ENCODE measurements at places on chromosomes 3 and 15.

GRCh38 chr3:12756635-12757034 is 2.4 kb downstream of the TMEM40 start:
- no peak for DNase-seq

DNA sequence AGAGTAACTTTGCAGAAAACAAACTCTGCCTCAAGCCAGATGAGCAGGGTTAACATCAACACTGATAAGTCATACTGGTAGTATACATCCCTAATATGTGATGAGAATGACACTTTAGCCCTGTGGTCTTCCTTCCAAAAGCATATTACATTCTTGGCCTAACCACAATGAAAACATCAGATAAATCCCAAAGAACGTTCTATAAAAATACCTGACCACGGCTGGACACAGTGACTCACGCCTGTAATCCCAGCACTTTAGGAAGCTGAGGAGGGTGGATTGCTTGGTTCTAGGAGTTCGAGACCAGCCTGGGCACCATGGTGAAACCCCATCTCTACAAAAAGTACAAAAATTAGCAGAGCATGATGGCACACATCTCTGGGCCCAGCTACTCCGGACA is 4.7 kb downstream of the TMCC1 start:
- no peak for DNase-seq

GRCh38 chr15:77076323-77076915 is 5.5 kb upstream of the TSPAN3 start:
- DNase-seq = no peak

DNA sequence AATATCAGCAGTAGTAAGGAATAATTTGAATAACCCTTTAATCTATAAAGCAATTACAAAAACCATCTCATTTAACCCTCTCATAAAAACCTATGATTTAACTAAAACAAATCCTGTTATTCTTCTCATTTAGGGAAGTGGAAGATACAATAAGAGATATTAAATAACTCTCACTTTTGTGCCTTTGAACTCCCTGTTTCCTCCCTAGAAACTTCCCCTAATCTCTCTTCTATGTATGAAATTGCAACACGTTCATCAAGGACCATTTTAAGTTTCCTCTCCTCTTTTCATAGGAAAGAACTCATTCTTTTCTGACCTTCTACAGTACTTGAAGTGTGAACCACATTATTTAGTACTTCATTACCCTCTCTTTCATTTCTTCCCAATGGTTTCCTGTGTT is 18.8 kb upstream of the FAM81A start:
- DNase-seq = no peak

DNA sequence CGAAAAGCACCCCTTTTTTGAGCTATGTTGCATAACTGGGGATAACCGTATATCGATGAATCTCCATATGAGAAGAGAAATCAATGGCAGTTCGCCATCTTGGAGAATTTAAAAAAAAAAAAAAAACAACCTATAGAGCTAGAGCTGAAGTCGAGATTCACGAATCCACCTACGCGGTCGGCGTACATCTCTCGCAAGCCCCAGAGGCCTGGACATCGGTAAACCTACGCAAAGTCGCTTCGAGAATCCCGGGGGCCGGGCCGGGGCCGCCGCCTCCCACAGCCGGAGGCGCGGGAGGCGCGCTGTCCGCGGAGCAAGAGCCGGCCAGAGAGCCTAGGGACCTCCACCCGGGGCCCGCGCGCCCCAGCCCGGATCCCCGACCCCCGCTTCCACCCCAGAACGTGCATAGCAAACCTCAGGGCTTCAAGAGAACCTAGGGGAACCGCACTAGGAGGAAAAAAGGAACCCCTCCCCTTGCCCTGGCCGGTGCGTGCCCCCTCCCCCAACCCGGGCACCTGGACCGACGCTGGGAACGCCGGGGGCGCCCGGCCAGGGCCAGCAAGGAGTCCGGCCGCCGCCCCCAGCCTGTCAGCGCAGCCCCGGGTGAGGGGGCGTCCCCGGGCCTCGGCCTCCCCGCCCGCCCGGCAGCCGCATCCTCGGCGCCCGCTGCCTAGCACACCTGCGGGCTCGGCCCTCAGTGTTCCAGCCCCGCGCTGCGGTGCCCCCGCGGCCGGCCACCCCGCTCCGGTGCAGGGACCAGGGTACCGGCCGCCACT is 567 bp downstream of the PFN2 start:
- peak; percentile 92 for DNase-seq

GRCh38 chr15:63473999-63474809 is 30.2 kb upstream of the USP3 start:
- no peak for DNase-seq

DNA sequence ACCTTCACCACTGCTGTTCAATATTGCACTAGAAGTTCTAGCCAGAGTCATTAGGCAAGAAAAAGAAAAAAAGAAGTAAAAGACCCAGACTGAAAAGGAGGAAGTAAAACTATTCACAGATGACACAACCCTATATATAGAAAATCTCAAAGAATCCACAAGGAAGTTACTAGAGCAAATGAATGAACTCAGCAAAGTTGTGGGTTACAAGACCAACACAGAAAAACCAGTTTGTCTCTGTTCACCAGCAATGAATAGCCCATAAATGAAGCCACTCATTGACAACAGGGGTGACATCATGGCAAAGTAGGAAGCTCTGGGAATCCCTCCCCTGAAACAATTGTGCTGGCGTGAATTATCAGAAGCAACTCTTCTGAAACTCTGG is 4.6 kb downstream of the CFAP100 start:
- DNase-seq = no peak

DNA sequence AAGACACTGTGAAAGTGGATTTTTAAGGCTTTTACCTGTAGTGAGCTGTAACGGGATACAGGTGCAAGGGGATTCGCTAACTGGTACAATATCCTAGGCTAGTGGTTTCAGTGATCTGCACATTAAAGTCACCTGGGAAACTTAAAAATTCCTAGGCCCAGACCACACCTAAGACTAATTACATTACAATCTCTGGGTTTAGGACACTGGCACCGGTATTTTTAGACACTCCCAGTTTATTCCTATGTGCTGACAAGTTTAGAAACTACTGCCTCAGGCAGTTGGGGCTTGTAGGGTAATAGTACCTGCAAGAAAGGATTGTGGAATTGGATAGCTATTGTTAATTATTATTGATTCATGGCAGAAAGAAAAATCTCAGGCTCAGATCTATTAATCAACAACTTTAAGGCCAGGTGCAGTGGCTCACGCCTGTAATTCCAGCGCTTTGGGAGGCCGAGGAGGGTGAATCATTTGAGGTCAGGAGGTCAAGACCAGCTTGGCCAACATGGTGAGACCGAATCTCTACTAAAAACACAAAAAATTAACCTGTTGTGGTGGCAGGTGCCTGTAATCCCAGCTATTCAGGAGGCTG is 50.4 kb upstream of the CASR start:
- DNase-seq = no peak

DNA sequence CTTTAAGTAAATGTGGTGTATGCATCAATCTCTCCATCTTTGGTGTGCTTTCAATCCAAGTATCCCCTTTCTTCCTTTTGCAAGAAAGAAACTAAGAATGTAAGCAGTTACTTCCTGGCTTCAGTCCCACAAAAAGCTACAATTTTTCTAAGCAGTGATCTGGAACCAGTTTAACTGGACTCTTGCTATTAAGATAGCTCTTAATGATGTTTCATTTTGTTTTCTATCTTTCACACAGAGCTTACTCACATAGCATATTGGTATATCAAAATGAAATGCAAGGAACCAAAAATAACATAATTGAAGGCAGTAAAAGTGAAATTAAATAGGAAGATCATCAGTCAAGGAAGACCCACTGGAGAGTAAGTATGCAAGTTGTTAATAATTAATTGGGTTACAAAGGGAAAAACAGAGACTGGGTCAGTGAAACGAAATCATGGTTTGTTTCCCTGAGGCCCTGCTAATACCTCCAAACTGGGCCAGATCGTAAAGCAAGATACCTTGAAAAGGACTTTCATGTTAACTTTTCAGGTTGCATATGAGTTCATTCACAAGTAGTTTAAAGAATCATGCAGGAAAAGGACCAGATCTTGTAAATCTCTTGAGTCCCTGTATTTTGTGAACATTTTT is 41.9 kb downstream of the GPR160 start:
- DNase-seq = no peak

GRCh38 chr3:59879031-59879581 is 829.3 kb upstream of the CFAP20DC start:
- no peak for DNase-seq

- no peak for DNase-seq
Measured at GRCh38 chr15:29820394-29821154, 1.7 kb downstream of the TJP1 start.
